Activated naive CD4-positive, alpha-beta T cell treated with anti-CD3 and anti-CD28 coated beads, Interleukin-2, amount 10 ng/mL, durations not matched to agents 5 hours and 36 hours (primary cell): ENCODE measurements at places on chromosomes 13 and 19. TPM values are rescaled to one million over a fixed set of nuclear protein-coding genes. Genes with fewer than 3 reads are reported as not detected.

The WDR87 gene
- not detected for total RNA-seq

The TINCR gene
- total RNA-seq, result 0.36 TPM

The ZNF562 gene
- total RNA-seq, result 16.1 TPM

The SUGP2 gene
- 124 TPM for total RNA-seq

The RNASEH2A gene
- total RNA-seq, result 30.9 TPM

The KL gene
- 0.20 TPM for total RNA-seq

The KLK8 gene
- not detected for total RNA-seq

The LRRC8E gene
- total RNA-seq, result not detected

The RXFP2 gene
- total RNA-seq, result not detected

The WDR83 gene
- 17.2 TPM for total RNA-seq

The FOXA3 gene
- not detected for total RNA-seq

The CLASRP gene
- total RNA-seq, result 107 TPM

The ZNF224 gene
- total RNA-seq, result 40.3 TPM

The FPR3 gene
- not detected for total RNA-seq

The KRTDAP gene
- total RNA-seq, result not detected

The GPR12 gene
- total RNA-seq, result not detected

The NLRP9 gene
- not detected for total RNA-seq
